ENCODE measurements at places on chromosomes 6 and 20.

DNA sequence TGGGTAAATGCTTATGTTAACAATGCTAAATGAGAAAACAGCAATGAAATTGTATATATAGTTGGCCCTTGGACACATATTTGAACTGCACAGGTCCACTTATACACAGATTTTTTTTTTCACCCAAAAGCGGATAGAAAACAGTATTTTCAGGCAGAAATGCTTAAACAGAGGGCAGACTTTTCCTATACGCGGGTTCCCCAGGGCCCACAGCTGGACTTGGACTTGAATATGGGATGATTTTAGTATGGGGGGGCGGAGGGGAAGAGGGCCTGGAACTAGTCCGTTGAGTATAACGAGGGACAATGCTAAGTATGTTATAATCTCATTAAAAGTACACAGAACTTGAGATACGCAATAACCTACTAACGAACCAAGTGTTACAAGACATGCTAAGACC is 1.1 kb upstream of the PRSS35 start:
- DNase-seq = no peak

- DNase-seq = no peak
Measured at GRCh38 chr6:149037051-149037671, 280.4 kb upstream of the TAB2 start.

DNA sequence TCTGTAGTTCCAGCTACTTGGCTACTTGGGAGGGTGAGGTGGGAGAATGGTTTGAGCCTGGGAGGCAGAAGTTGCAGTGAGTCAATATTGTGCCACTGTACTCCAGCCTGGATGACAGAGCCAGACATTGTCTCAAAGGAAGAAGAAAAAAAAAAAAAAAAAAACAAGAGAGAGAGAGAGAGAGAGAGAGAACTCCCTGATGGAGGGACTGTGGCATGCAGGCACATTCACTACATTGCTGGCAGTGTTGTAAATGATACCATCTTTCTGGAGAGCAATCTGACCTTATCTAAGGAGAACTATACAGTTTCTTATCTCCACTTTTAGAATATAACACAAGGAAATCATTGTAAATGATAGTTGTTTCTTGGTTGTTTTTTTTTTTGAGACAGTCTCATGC is 85.1 kb downstream of the MDN1 start:
- DNase-seq = no peak

DNA sequence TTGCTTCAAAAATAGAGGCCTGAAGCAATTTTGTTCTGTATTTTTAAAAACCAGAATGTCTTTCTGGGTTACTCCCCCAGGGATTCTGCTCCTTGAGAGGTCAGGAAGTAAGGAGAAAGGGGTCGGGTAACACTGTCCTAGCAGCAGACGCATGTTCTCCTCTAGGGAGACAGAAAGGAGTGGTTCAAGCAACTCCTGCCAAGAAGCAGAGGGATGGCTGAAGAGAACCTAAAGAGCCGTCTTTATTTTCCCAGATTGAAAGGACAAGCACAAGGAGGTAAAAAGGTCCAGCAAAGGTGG is 58.0 kb upstream of the SLC4A11 start:
- DNase-seq = no peak

DNA sequence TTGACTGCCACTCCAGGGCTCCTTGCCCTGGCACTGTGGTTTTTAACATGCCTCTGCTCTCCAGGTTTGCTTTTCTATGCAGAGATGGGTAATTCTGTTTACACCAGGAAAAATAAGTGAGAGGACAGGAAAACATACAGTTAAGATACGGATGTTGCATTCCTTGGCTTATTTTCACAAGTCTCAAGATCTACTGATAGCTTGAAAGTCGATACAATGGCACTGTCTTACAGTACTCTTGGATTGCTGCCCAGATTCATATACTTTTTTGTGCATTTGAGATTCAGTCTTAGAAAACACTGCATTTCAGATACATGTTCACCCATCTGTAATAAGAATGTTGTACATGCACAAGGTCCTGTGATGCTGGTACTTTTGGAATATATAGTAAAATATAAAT is 159.6 kb upstream of the FLRT3 start:
- DNase-seq = no peak

GRCh38 chr20:50870561-50871161 is 60.6 kb downstream of the ADNP start:
- no peak for DNase-seq

- no peak for DNase-seq
Measured at GRCh38 chr20:38164069-38164468, 1.0 kb downstream of the TGM2 start.

DNA sequence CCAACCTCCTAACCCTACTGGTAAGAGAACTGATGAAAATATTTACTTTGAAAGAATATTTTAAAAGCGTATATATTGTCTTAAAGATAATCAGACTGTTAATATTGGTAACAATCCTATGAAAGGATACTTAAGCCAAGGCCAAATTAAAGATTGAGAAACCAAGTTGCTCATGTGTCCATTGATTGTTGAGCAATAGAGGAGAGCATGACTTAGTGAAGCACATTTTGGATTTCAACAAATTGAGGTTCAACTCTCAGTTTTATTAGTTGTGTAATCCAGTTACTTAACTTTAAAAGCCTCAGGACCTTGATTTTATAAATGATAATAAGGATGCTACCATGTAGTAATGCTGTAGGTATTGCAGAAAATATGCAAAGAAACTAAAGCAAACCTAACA is 56.8 kb downstream of the PRL start:
- no peak for DNase-seq

DNA sequence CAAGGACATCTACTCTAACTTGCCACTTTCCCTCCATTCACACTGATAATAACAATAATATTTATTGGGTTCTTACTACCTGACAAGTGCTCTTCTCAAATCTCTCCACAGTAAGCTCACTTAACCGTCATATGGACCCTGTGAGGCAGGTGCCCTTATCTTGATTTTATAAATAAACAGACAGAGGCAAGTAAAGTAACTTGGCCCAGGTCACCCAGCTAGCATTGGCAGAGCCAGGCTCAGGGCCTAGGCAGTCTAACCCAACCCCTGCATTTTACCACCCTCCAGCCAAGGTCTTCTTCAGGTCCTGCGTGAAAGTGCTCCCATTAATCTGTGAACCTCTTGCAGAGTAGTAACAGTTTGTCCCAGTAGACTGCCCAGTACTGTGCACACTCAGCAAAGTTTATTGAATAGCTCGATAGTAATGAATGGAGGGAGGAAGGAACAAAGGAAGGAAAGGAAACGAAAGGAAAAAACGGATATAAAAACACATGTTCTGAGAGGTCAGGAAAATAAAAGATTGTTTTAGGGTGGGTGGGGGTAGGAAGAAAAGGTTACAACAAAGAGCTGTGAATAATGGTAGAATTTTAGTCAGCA is 17.0 kb upstream of the STX11 start:
- no peak for DNase-seq

- DNase-seq = no peak
Measured at GRCh38 chr6:79231666-79232065, 2.8 kb downstream of the HMGN3 start.

- peak; percentile 61 for DNase-seq
Measured at GRCh38 chr6:125858427-125859320, 67.9 kb downstream of the NCOA7 start.

DNA sequence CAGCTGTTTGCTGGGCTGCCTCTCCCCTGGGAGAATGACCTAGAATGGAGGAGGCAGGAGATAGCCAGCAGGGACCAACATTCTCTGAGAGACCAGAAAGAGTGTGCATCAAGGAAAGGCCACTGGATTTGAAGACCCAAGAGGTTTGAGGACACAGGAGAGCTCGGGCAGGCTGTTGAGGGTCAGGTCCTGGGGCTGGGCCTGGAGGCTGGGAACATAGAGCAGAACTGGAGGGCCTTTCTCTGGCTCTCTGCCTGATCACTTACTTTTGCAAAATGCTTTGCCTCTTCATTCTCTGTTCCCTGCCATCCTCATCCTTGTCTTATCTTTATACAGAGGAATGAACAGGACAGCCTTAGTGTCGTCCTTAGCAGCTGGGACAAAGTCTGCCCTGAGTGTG is 2.5 kb downstream of the IYD start:
- DNase-seq = no peak

- no peak for DNase-seq
Measured at GRCh38 chr6:160419488-160419887, 71.3 kb downstream of the SLC22A3 start.

DNA sequence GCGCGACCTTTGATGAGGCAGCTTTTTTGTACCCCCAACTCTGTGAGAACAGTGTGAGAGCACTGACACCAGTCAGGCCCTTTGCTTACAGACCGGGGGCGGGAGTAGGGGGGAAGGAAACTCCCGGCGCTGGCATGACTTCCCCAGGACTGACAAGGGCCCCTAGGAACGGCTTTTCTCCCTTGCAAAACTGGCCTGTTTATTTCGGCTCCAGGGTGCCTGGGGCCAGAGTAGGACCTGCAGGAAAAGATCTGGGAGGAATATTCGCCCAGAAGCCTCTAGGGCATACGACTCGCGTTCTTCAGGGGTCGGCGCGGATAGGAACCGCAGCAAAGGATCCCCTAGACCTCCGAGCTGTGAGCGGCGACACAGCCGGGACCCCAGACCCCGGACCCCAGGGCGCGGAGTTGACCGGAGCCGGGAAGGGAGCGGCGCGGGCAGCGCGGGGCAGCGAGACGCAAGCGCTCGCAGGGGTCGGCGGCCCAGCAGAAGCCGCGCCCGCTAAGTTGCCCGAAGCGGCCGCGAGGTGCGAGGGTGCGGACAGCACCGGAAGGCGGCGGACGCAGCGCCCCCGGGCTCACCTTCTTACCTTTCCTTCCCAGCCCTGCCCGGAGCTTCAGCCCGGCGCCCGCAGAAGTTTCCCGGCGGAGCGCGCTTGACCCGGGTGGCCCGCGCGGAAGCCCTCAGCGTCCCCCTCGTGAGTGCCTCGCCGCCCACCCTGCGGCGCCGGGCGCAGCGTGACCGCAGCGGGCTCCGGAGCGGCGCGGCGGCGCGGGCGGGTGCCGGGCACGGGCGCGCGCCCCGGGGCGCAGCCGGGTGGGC is at the start of gene POPDC3:
TSS of gene POPDC3 (minus strand) at position 771 of the 822 bp plus-strand sequence. CDS start 18,105 bp downstream, outside the sequence.
- peak; percentile 18 for DNase-seq
